ENCODE measurements at places on chromosomes 2 and 18.
A peak's percentile ranks its signal among the peaks of the same experiment; 100 is the strongest.

DNA sequence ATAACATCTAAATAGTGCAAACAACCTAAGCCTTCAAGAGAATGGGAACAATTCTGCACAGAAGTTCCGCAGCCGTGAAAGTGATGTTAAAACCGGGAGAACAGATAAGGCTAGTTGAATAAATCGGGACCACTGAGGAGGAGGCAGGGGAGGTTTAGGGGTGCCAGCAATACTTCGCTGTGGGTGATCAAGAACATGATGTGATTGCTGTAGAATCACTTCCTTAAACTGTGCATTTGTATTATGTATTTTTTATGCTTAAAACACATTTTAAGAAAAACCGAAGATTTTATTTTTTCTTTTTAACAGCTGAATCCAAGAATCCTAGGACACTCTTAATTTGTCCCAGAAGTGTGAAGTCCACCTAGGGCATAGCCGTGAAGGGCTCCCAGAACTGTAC lies 33.6 kb downstream of the TTC32 start:
- no peak for DNase-seq

GRCh38 chr18:8177330-8178016 lies 431.8 kb upstream of the RAB12 start:
- no peak for DNase-seq

GRCh38 chr2:241657786-241658254 lies 20.3 kb downstream of the ATG4B start:
- DNase-seq, result no peak

DNA sequence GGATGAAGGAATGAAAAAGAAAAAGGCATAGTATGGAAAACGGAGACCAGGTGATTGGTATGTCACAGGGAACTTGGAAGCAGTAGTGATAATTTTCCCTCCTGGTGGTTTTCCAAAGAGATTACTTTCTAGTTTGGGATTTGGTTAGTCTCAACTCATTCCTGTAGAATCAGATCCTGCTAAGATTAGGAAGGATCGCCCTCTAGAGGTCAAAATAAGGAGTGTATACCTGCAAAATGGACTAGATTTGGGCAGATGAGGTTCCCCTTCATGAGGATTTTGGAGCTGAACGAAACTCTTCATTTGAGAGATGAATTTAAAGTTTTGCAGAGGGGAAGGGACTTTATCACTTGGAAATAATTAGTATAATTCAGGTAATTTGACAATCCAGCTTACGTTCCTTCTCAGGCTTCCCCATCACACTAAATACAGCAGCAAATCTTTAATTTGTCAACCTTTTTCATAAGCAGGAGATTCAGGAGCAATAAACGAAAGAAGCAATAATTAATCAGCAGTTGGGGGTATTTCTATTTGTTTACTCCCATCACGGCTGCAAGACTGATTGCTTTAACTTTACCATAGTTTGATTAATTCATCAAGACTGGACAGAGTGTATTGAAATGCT lies 65.2 kb downstream of the CCDC195 start:
- DNase-seq, result no peak

GRCh38 chr18:26190506-26190905 lies 35.7 kb upstream of the TAF4B start:
- DNase-seq, result peak; percentile 17

DNA sequence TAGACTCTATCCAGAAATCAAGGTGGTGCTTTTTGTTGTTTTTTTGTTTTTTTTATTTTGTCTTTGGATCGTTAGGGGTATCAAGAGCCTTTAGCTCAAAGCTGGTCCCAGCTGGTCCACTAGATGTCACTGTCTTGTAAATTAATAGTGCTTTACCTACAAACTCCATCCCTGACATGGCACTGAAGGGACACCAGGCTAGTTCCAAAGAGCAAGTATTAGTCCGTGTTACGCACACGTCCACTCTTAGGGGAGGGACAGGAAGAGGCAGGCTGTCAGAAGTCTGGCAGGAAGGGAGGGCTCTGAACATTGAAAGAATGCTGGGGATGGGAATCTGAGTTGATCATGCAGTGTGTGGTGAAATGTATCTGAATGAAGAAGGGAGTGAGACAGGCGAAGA lies 85.9 kb upstream of the CCBE1 start:
- no peak for DNase-seq

GRCh38 chr18:3594760-3595368 lies 144.9 kb downstream of the TGIF1 start:
- no peak for DNase-seq

DNA sequence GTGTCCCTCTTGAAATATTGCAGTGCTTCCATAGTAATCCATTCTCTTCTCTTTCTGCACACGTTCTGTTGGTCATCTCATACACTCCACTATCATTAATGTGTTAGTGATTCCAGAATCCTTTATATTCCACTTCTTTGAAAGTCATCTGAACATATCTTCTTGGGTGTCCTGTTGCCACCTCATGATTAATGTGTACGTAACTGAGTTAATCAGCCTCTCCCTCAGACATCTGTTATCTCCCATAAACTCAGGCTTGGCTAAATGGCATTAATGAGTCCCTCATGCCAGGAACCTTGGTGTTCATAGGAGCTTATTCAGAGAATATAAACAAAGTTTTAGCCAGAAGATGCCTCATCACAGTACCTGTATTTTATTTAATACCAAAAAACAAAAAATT lies 126.4 kb downstream of the NCOA1 start:
- no peak for DNase-seq

DNA sequence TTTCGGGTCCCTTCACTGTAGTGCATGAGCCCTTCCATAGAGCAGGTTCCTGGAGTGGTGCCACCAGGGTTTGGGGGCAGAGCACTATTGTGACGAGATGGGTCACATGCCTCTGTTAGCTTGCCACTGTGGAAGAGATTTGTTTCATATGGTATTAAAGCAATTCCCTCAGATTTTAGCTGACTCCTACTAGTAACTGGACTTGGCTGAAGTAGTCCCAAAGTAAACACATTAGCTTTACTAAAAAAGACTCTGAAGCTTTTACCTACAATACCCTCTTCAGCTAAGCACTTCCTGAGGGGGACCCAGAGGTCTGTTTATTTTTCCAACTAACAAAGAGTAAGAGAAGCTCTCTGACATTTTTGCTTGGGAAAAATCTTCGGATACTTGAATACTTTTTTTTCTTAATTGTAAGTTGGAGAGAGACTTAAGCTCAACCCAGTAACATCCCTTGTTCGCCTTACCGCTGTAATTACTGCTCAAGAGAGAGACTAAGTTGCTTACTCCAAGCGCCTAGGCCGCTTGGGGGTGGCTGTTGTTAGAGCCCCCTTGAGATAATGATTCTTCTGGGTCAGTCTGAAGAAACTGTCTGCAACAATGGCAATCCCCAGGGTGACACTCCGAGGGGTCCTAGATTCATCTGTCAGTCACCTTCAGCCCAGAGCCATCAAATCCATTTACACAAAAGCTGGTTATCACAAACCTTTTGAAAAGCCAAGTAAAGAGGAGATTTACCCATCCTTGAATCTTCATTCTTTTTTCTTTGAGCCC lies 177.4 kb downstream of the FIGN start:
- DNase-seq, result no peak

GRCh38 chr2:117801826-117802225 lies 12.7 kb upstream of the DDX18 start:
- DNase-seq, result no peak

DNA sequence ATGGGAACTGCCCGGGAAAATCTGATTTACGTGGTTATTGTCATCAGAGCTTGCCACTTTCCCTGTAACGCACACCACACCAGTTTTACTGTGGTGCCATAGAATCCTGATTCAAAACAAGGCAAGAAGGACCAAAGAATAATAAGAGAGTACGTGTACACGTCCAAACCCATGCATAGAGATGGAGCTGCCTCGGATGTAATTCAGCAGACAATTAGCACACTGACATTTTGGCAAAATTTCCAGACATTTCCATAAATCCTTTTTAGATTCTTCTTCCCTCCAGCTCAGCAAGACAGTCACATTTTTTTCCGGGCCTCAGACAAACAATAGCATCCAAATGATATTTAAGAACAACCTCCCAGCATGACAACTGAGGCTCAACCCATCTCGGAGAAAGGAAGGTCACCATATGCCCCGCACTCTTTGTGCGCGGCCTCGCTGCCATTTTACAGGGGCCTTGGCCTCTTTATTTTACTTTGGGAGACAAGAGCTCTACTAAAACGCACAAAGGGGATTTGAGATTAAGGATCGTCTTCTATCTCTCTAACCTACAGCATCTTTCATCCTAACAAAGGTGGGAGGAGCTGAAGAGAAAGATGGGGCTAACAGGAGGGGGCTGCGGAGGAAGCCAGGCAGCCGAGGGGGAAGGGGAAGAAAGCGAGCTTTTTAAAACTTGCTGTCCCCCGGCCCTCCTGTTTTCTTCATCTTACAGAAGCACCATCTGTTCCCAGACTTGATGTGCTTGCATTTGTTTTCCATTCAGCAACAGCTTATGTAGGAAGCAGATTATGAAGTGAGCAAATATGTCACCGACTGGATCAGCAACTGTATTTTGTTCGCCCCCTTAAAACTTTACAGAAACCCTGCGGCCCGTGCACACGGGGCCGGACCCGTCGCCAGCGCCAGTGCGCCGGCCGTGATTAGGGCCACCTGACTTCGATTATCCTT lies 61.0 kb downstream of the CDCA7 start:
- DNase-seq, result no peak

DNA sequence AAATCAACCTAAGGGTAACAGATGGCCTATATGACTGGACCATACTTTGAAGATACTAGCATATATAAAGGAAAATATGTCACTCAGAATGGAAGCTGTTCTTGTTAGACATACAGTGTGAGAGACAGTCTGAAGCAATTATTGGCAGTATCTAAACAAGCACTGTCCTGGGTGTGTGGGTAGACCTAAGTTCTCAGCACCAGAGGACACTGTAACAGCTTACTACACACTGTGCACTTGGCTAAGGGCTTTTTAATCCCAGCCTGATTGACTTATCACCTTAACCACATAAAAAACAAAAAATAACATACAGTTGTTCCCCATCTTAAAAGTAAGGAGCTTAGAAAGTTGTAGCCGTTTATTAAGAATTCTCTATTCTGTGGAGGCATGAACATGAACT lies 1066.1 kb upstream of the FANCL start:
- DNase-seq, result no peak

- no peak for DNase-seq
Measured at GRCh38 chr2:49262801-49263560, 108.7 kb upstream of the FSHR start.

GRCh38 chr2:30231996-30232800 lies 864 bp downstream of the LBH start:
- peak; percentile 77 for DNase-seq

- no peak for DNase-seq
Measured at GRCh38 chr2:79993144-79993543, 311.4 kb downstream of the LRRTM1 start.

GRCh38 chr2:181163139-181163538 lies 182.7 kb downstream of the UBE2E3 start:
- DNase-seq, result no peak

- DNase-seq, result no peak
Measured at GRCh38 chr18:62186499-62186773, 420 bp downstream of the PIGN start.

DNA sequence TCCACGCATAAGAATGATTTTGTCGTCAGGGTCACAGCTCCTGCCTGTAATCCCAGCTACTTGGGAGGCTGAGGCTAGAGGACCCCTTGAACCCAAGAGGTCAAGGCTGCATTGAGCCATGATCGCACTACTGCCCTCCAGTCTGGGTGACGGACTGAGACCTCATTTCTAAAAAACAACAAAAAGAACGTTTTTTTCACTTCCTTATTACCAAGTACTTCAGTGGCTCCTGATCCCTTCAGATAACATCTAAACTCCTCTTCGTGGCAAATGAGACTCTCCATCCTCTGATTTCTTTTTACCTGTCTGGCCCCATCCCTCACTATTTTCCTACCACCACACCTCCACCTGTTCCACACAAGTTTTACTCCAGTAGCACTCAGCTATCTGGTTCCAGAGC lies 105.4 kb upstream of the TLK1 start:
- no peak for DNase-seq

GRCh38 chr2:36351736-36352349 lies 3.7 kb upstream of the CRIM1 start:
- DNase-seq, result peak; percentile 63

- DNase-seq, result no peak
Measured at GRCh38 chr2:105403783-105404698, 5.2 kb upstream of the FHL2 start.

- DNase-seq, result no peak
Measured at GRCh38 chr18:8936619-8937018, 165.9 kb upstream of the NDUFV2 start.

GRCh38 chr18:7608781-7609201 lies 41.7 kb downstream of the PTPRM start:
- no peak for DNase-seq

GRCh38 chr2:50952596-50952995 lies 79.3 kb downstream of the NRXN1 start:
- DNase-seq, result no peak

- DNase-seq, result no peak
Measured at GRCh38 chr18:22387364-22387763, 30.4 kb downstream of the CTAGE1 start.

- no peak for DNase-seq
Measured at GRCh38 chr2:109126501-109126860, 2.5 kb upstream of the SH3RF3 start.

- DNase-seq, result no peak
Measured at GRCh38 chr2:7771781-7772180, 854.6 kb downstream of the RNF144A start.

DNA sequence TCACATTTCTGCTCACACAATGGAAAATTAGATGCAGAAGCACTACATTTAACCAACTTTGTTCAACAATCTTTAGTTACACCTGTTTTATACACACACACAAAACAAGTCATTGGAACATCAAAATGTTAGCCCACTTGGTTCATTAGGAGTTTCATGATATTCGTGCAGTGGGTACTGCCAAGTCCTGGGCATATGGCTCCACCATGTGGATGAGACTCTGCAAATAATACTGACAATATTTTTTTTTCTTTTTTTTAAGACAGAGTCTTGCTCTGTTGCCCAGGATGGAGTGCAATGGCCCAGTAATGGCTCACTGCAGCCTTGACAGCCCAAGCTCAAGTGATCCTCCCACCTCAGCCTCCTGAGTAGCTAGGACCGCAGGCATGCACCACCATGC lies 34.5 kb upstream of the GRB14 start:
- no peak for DNase-seq

GRCh38 chr2:220269367-220269766 lies 641.9 kb downstream of the SLC4A3 start:
- no peak for DNase-seq

- DNase-seq, result no peak
Measured at GRCh38 chr2:132412021-132412420, 4.6 kb upstream of the GPR39 start.

DNA sequence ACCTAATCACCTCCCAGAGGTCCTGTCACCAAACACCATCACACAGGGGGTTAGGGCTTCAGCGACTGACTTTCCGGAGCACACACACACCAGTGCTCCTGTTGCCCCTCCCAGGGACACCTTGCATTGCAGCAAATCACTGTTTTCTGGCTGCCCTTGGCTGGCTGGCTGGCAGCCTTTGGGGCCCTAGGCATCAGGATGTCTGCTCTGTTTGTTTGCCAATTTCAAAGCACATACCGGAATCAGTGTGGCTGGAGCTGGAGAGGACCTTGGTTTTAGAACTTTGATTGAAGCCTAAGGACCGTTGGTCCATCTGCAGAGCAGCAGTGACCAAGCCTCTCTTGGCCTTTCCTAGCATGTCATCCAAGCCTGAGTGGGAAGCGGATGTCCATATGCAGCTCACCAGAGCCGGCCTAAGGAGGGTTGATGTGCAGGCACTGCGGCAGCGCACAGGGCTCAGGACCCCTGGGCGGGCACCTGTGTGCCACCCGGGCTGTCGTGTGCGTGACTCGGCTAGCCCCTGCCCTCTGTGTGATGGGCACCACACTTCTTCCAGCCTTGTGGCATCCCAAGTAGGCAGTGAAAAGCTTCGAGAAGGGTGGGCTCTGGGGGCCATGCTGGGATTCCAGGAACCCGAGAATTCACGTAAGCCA lies 62.1 kb downstream of the GBX2 start:
- no peak for DNase-seq
